AG20443 (cell line): ENCODE measurements at places on chromosomes 7 and 10.

GRCh38 chr10:23461557-23461956 is 22.7 kb downstream of the OTUD1 start:
- DNase-seq = no peak

DNA sequence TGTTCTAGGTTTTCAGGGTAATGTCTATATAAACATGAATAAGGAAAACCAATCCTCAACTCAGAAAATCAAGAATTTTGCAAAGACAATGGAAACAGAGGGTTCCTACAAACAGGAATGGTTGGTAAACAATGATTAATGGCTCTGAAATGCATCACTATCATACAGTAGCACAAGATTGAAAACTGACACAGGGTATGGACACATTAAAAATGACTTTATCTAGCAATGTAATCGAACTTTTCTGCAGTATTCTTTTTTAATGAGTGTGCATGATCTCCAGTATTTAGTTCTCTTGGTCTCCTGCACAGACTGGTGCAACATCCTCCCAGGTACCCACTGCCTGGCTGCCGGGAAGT is 15.9 kb downstream of the GRB10 start:
- DNase-seq = no peak

DNA sequence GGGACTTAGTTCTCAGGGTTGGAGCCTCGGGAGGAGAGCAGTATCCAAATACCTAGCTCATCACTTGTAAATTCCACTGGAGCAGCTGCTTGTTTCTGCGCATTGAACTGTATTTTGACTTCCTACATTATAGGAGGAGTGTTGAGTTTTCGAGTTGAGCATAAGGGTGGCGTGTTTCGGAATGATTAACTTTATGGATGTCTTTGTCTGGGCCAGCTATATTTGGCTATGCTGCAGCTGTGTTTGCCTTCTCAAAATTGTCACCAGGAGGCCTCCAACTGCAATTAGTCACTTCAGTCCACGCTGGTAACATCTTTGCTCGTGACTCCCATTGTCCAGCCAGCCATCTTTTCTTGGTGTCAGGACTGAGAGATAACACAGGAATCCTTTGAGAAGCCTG is 9.1 kb downstream of the CELF2 start:
- DNase-seq = peak; percentile 33

DNA sequence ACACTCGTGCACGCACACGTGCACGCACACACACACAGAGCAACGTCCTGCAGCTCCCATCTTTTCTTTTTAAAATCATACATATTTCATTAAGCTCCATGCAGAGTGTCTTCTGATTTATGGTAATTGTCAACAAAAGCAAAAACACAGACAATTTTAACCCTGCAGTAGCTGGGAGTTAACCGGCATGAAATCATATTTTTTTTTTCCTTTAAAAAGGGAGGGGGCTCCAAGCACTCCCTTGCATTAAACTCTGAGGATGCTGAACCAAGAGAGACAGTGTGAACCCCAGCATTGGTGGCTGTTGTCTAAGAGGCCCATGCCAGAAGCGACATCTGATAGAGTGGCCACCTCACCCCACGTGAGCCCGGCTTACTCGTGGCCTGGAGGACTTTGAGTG is 542.6 kb downstream of the DNAJB6 start:
- DNase-seq = no peak

- DNase-seq = no peak
Observed at GRCh38 chr10:11663763-11664555, 52.5 kb upstream of the USP6NL start.

DNA sequence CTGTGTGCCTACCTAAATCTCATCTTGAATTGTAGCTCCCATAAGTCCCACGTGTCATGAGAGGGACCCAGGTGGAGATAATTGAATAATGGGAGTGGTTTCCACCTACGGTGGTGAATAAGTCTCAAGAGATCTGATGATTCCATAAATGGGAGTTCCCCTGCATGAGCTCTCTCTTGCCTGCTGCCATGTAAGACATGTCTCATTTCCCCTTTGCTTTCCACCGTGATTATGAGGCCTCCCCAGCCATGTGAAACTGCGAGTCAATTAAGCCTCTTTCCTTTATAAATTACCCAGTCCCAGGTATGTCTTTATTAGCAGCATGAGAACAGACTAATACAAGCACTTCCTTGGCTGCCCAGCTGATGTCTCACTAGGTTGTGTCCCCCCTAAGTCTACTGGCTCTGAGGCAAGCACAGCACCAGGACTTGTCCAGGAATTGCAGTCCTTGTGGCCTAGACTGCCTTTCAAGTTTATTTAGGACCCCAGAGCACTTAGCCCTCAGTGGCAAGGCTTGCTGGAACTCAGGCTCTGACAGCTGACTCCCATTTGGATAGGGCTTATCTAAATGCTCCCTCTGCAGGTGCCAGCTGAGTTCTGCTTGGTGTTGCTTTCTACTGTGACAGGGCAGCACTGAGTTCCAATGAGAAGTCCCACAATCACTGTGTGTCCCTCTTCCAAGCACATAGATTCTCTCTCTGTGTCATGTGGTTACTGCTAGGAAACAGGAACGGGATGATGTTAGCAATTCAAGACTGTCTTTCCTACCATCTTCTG is 59.0 kb upstream of the TAS2R16 start:
- DNase-seq = no peak

DNA sequence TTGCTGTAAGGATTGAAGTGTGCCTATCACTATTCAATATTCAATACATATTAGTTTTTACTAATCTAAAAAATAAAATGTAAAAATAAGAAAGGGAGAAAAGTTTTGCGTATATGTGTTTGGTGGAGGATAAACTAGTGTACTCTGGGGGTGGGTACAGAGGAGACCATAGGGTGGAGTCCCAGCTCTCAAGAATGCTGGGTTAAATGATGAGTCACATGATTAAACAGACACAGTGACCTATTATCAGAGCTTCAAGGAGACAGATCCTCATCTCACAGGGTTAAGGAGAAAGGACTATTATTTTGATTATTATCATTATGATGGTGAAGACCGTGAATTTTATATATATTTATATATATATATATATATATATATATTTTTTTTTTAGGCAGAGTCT is 77.5 kb downstream of the AFAP1L2 start:
- no peak for DNase-seq

DNA sequence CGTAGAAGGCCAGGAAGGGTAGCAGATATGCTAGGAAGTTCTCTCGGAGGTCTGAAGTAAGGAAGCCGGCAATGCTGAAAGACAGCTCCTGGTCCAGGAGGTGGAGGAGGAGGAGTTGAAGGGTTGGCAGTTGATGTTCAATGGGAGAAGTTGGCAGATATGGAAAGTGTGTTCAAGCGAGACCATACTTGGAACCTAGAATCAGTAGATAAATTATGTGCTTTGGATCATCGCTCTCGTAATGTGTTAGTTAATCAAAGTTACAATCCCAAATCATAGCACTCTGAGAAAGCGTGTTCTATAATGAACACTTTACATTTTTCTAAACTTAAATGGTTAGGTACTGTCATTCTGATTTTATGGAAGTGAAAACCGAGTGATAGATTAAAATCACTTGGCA is 152.9 kb downstream of the CELF2 start:
- DNase-seq = no peak

- no peak for DNase-seq
Observed at GRCh38 chr7:137080516-137081203, 212.2 kb downstream of the CHRM2 start.
